Stimulated activated CD4-positive, alpha-beta T cell treated with anti-CD3 and anti-CD28 coated beads, TNF-alpha, amount 100 ng/mL, for 4 hours (primary cell): ENCODE measurements at places on chromosomes 16 and 17.

GRCh38 chr17:45823598-45823997 is 21.1 kb upstream of the SPPL2C start:
- DNase-seq = no peak

DNA sequence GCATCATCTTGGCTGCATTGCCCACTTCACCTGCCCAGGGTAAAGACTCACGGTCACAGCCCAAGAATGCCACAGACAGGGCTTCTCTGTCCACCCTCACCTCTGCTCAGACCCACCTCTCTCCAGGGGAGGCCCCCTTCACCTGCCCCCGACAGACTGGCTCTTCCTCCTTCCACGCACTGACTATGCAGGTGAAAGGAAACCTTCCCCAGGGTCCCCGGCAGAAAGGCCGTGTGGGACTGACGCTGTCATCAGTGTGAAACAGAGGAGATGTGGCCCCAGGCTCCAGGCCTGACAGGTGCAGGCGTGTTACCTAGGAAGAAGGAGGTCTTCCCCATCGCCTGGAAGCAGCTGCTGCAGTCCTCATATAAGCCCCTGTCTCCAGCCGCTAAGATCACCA is 9.3 kb upstream of the ROGDI start:
- DNase-seq = no peak

- DNase-seq = no peak
These were observed 64.7 kb downstream of the WNT3 start for GRCh38 chr17:46753776-46754175.

GRCh38 chr16:65095906-65096305 is 26.0 kb downstream of the CDH11 start:
- DNase-seq = no peak

GRCh38 chr17:42706732-42707131 is 24.4 kb downstream of the CNTNAP1 start:
- DNase-seq = peak; percentile 21
